Suprapubic skin (tissue), 4 donors: ENCODE measurements at places on chromosomes 16 and 17. TPM values are rescaled to one million over a fixed set of nuclear protein-coding genes. Genes with fewer than 3 reads are reported as not detected.

The CCL17 gene
- 2.6 TPM for total RNA-seq

The PRSS33 gene
- total RNA-seq = not detected

The TNFSF13 gene
- total RNA-seq = 19.1 TPM

DNA sequence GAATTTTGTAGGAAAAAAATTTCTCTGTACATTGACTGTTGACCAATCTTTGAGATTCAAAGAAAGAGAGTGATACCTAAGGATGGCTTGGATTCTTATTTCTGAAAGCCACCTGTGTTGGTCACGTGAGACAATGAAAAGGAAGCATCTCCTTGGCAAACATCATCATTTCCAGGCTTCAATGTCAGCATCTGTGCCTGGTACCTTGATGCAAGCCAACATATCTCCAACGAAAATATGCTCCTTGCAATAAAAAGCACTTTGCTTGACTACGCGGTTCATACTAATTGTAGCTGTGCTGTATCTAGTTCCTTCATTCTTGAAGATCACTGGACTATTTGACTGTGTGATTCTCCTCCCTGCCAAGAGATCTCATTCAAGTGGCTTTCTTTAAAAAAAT lies 503.4 kb upstream of the PSMD7 start:
- DNase-seq = no peak

GRCh38 chr16:10541366-10541765 lies 39.0 kb downstream of the EMP2 start:
- no peak for DNase-seq
